NCI-H526 (cell line): ENCODE measurements at places on chromosomes 2 and 18.

DNA sequence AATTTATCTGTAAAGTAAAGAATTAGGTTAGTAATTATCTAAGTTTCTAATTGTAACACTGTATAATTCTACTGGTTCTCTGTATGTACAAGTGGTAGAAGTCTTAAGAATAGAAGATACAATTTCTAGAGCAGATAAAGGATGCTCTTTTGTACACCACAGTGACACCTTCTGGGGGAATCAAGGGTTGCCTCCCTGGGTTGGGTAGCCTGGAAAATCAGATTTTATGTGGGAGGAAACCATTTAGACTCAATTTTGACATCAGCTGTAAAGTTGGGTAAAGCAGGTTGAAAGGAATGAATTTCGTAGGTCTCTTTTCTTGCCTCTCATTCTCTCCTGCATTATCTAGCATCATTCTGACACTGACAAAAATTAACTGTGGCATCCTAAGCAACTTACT lies 354.8 kb downstream of the DCC start:
- DNase-seq = no peak

DNA sequence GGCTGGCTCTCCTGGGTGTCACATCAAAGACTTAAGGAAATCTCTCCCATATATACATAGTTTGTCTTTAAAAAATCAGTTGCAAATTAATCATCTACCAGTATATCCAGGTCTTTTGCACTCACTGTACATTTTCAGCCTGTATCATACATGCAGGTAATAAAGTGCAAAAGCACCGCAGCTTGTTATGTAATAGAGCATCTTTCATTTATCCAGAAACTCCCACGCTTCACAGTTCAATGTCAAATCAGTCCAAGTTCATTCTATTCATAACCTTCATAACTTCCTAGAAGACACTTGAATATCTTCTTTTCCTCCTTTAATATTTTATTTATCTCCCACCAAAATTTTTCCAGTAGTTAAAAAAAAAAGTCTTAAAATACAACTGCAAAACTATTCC lies 89.6 kb upstream of the KCTD1 start:
- no peak for DNase-seq

GRCh38 chr18:67134911-67135310 lies 381.6 kb downstream of the DSEL start:
- DNase-seq = no peak

GRCh38 chr2:48939232-48939631 lies 183.7 kb upstream of the LHCGR start:
- no peak for DNase-seq

DNA sequence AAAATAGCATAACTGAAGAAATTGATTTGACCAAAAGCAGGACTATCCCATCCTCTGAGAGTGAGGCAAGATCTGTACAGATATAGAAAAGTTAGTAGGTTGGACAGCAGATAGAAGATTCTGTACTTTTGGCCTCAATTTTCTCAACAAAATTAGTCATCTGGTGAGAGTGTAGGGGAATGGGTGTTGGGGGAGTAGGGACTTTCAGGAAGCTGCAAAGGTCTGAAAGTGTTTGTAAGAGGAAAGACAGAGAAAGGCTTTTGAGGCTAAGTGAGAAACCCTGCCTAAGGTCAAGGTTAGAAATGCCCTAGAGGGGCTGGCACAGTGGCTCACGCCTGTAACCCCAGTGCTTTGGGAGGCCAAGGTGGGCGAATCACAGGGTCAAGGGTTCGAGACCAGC lies 40.3 kb downstream of the DAPL1 start:
- no peak for DNase-seq

GRCh38 chr2:138767101-138767500 lies 13.1 kb downstream of the NXPH2 start:
- no peak for DNase-seq

- DNase-seq = no peak
Measured at GRCh38 chr2:1670636-1671035, 73.7 kb downstream of the PXDN start.

DNA sequence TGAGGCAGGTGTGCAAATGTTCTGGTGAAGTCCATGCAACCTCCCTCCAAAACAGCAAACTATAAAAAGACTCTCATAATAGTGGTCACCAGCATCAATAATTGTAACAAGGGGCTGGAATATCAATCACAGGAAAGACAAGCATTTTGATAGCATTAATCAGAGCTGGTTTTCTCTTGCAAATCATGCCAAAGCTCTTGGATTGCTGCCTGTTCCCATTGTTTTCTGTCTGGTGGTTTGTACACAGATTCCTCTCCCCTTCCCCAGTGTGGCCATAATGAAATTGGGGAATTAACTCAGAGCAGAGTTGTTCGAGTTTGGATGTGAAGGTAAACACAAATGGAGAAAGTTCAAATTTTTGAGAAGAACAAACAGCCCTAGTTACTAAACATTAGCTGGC lies 134.2 kb downstream of the CDCA7 start:
- no peak for DNase-seq

- no peak for DNase-seq
Measured at GRCh38 chr2:45960057-45960863, 308.8 kb downstream of the PRKCE start.

DNA sequence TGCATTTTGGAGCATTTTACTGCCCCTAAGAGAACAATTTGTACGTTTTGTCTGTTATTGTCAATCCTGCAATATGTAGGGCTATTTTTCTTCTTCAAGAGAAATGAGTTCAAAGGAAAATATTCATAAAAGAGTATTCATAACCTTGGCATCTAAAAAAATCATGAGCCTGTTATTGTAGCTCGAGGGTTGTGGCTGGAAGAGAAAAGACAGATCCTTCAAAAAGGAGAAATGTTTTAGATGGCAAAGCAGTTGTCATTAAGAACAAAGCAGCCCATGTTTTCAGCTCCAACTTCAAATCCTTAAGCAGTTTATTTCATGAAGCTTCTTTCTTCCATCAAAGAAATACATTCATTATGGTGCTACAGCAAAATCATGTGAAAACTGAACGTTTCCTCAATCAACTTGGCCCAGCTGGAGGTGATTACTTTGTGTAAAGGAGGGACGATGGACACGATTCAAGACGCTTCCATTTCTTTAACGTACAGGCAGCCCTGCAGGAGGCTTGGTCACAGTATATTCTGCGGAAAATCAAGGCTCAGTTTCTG lies 31.4 kb downstream of the QPCT start:
- no peak for DNase-seq

- DNase-seq = no peak
Measured at GRCh38 chr18:13236411-13236810, 17.9 kb downstream of the LDLRAD4 start.

DNA sequence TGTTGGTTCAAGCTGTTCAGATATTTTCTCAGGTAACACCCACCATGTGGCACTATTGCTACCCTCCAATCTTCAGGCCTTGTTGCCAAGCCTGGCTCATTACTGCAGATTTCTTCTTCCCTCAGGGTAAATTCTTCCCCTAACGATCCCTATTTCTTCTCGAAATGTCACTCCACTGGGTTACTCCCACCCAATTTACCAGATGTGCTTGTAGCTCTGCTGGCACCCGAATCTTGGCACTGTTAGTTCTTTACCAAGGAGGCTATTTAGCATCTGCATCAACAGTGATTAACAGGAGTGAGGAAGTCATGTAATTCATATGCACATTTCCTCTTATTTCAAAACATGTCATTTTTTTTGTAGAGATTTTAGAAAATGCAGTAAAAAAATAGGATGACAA lies 217.1 kb upstream of the CYRIA start:
- DNase-seq = no peak

GRCh38 chr2:97673915-97674283 lies 4.4 kb downstream of the C2orf92 start:
- DNase-seq = no peak

GRCh38 chr2:152682663-152683062 lies 34.6 kb downstream of the PRPF40A start:
- no peak for DNase-seq

DNA sequence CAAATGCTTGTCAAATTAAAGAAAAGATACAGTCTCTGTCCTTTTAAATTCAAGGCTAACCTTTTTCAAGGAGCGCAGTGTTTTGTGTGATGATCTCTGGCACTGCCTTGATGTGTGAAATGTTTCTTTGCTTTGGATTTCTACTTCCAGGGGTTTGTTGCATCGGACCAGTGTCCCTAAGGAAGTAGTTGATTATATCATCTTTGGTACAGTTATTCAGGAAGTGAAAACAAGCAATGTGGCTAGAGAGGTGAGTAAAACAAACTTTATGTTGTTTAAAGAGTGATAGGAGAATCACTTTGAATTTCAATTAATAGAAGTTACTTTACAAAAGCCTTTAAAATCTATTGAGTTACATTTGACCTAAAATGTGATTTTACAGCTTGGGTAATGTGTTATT lies 28.8 kb downstream of the HADHB start:
- no peak for DNase-seq

DNA sequence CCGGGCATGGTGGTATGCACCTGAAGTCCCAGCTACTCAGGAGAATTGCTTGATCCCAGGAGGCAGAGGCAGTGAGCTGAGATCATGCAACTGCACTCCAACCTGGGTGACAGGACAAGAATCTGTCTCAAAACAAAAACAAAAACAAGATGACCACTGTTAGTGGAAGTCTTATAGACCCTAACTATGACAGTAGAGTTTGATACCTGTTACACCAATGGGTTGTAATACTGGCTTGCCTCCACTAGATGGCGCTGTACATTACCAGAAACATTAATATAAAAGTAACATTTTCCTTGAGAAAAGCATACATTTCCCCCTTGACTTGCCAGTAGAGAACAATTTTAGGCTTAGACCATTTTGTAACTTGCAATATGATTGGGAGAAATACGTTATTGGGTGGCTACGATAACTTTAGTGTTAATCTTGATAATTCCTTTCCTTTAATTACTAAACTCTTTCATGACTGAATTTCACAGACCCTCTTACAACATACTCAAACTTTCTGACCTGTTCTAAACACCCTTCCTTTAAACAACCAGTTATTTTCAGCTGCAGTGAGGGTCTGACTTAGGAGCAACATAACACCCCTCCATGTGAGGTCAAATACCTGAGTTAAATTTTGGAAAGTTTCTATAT lies 19.5 kb downstream of the SLC25A52 start:
- DNase-seq = peak; percentile 47

DNA sequence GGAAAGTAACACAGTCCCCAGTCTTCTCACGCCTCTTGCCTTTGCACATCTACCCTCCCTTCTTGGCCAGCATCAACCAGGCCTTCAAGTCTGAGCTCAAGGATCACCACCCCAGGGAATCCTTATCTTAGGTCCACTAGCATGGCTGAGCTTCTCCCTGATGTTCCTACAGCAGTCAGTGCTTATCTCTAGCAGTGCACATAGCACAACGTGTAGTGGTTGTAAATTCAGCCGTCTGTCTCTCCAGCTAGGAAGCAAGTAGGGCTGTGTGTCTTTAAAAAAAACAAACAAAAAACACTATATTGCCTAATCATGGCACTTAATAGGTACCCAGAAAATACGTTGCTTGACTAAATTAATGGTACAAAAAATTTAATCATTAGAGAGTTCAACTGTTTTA lies 29.2 kb downstream of the KCNG3 start:
- no peak for DNase-seq

DNA sequence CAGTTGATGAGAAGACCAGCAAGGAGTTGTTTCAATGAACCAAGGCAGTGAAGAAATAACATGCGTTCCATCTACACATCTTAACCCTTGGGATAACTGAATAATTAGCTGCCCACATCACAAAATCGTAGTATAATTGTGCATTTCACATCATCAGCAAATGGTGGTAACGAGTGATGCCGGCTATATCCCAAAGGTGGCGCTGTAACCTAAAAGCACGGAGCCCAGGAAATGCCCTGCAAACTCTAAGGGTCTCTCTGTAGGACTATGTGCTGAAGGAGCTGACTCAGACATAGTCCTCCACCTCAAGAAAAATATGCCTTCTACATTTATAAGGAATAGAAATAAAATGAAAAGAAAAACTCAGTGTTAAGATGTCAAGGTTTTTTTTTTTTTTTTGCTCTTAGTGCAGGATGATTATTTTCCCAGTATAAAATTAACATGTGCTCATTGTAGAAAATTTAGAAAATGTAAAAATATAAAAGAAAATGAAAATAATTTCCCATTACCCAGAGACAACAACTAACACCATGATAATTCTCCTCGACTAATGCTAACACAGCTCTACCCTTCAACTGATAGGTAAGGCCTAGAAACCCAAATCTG lies 23.1 kb upstream of the DSG3 start:
- peak; percentile 55 for DNase-seq
